Stimulated activated CD4-positive, alpha-beta T cell treated with anti-CD3 and anti-CD28 coated beads, Interleukin-15, amount 100 ng/mL, for 1 hour (primary cell): ENCODE measurements at places on chromosomes 4 and X.

GRCh38 chrX:48934581-48935300, 15.9 kb upstream of the PIM2 start:
- DNase-seq = no peak

GRCh38 chrX:21847342-21847741, 7.9 kb downstream of the MBTPS2 start:
- DNase-seq = no peak

GRCh38 chr4:53477636-53478035, 100.2 kb downstream of the FIP1L1 start:
- no peak for DNase-seq

DNA sequence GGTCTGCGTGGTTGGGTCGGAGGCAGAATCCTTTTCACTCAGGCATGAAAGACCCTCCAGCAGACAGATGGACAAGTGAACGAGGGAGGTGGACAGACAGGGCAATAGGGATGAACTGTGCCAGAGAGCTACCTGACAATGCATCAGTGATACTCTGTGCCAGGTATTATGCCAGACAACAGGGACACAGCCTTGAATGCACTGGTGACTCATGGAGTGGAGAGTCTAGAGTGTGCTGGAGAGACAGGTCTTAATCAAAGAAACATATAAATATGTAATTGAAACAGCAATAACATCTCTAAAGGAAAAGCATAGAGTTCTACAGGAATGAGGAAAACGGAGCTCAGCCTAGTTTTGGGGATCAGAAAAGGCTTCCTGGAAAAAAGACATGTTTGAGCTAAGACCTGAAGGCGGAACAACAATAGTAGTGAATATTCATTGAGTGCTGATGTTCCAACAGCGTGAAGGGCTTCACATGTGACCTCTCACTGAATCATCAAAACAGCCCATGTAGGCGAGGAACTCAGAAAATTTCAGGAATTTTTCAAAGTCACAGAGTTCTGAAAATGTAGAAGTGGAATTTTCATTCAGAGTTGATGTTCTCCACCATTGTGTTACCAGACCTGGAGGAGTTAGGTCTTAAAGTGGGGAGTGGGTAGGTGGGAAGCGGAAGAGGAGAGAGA, 20.0 kb upstream of the FGFBP2 start:
- DNase-seq = no peak

DNA sequence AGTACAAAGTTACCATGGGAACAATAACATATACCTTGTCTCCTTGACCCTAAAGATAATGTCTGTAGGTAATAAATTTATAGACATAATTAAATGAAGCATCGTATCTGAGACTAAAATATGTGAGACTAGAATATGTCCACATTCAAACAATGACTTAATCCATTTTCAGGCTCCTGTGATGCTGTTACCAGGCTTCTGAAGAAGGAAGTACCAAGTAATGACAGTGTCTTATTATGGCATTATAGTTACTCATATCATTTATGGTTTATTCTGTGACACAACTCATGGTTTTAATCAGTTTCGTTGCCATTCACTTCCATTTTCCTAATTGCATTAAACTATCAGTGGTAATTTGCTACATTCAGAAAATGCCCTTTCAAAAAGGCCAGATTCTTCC, 100.6 kb upstream of the GPM6B start:
- DNase-seq = no peak

DNA sequence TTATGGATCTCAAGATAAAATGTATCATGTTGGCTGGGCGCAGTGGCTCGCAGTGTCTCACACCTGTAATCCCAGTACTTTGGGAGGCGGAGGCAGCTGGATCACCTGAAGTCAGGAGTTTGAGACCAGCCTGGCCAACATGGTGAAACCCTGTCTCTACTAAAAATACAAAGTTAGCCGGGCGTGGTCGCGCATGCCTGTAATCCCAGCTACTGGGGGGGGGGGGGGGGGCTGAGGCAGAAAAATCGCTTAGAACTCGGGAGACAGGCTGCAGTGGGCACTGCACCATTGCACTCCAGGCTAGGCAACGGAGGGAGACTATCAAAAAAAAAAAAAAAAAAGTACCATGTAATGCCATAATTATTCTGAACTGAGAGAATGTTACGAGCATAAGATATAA, 2.1 kb downstream of the RBMX start:
- DNase-seq = no peak

DNA sequence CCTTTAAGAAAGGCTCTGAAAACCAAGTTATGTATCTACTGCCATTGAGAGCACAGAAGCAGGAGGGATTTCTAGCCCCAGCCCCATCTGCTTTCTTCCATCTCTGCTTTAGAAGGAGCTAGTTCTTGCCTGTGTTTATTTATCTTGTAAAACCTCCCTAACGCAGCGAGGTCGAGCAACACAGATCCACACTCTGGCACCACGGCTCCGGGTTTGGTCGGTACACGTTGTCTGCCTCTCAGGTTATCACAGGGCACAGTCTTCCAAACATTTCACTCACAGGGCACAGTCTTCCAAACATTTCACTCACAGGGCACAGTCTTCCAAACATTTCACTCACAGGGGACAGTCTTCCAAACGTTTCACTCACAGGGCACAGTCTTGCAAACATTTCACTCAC, 69.7 kb upstream of the TLR3 start:
- DNase-seq = no peak

- no peak for DNase-seq
Observed at GRCh38 chrX:144722307-144722706, 525.0 kb upstream of the SPANXN1 start.

- no peak for DNase-seq
Observed at GRCh38 chrX:129737916-129738315, 863 bp upstream of the XPNPEP2 start.

GRCh38 chr4:98919996-98920395, 8.9 kb downstream of the EIF4E start:
- no peak for DNase-seq

DNA sequence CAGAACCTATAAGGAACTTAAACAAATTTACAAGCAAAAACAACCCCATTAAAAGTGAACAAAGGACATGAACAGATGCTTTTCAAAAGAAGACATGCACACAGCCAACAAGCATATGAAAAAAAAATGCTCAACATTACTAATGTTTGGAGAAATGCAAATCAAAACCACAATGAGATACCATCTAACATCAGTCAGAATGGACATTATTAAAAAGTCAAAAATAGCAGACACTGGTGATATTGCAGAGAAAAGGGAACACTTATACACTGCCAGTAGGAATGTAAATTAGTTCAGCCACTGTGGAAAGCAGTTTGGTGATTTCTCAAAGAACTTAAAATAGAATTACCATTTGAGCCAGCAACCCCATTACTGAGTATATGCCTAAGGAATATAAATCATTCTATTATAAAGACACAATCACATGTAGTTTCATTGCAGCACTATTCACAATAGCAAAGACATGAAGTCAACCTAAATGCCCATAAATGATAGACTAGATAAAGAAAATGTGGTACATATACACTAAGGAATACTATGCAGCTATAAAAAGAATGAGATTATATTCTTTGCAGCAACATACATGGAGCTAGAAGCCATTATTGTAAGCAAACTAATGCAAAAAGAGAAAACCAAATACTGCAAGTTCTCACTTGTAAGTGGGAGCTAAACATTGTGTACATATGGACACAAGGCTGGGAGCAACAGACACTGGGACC, 1509.4 kb downstream of the TECRL start:
- DNase-seq = no peak

DNA sequence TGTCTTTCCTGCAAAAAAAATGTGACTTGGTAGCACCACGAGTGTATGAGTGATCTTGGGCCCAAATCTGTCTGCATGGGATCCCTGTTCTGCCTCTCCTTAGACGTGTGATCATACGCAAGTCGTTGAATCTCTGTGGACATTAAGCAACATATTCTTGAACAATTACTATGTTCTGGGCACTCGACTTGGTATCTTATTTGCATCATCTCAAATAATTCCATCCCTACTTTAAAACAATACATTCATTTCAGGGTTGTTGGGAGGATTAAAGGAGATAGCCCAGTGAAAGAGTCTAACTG, 145.4 kb upstream of the CPEB2 start:
- DNase-seq = no peak

- no peak for DNase-seq
Observed at GRCh38 chr4:139525414-139525813, 30.6 kb downstream of the SETD7 start.

GRCh38 chr4:120816296-120816965, 106.1 kb downstream of the PRDM5 start:
- no peak for DNase-seq

DNA sequence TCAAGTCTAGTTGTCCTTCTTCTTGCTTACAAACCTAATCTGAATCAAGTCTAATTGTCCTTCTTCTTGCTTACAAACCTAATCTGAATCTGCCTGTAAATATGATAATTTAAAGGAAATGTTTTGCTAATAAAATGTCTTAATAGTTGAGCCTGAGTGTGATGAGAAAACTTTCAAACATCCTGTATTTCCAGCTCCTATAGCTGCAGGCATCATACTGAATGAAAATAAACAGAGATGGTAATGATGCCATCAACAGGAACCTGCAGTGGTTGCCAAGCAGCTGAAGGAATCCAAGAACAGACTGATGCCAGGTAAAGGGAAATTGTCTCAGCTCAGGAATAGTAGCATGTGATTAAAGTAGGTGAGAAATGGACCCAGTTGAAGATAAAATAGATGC, 156.1 kb upstream of the IRS4 start:
- DNase-seq = no peak

DNA sequence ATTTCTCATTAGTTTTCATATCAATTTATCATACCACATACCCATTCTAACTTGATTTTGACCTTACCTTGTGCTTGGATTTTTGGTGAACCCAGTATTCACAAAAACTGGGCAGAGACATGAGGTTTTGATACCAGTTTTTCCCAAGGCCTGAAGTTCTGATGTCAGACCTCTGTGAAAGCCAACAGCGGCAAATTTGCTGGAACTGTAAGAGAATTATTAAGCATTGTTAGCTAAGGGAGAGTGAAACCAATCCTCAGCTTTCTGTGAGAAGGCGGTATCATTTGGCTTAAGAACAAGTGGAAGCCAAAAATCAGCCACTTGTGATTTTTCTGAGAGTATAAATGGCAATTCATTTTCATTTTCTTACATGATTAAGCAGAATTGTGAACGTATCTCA, 8.9 kb downstream of the HSD17B13 start:
- DNase-seq = no peak

DNA sequence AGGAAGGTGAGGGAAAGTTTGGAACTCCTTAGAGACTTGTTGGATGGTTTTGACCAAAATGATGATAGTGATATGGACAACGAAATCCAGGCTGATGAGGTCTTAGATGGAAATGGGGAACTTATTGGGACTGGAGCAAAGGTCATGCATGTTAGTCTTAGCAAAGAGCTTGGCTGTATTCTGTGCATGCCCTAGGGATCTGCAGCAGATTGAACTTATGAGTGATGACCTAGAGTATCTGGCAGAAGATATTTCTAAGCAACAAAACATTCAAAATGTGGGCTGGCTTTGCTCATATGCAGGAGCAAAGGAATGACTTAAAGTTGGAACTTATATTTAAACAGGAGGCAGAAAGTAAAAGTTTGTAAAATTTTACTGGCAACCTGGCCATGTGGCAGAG, 489.3 kb upstream of the DIPK2B start:
- DNase-seq = no peak

DNA sequence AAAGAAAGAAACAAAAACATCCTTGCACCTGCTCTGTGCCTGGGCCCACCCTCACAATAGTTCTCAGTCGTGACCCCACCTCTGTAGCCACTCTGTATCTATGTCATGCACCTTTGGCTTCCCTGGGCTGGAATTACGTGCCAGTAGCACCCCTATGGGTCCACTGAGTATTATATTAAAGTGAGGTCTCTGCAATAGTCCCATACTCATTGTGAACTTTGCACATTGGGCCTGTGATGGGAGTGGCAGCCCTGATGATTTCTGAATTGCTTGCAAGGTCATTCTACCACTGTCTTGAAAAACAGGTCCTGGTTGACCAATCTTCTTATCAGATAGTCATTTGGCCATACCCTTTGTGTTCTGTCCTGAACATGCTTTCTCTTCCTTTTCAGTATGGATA, 1012.1 kb downstream of the RAB28 start:
- no peak for DNase-seq

DNA sequence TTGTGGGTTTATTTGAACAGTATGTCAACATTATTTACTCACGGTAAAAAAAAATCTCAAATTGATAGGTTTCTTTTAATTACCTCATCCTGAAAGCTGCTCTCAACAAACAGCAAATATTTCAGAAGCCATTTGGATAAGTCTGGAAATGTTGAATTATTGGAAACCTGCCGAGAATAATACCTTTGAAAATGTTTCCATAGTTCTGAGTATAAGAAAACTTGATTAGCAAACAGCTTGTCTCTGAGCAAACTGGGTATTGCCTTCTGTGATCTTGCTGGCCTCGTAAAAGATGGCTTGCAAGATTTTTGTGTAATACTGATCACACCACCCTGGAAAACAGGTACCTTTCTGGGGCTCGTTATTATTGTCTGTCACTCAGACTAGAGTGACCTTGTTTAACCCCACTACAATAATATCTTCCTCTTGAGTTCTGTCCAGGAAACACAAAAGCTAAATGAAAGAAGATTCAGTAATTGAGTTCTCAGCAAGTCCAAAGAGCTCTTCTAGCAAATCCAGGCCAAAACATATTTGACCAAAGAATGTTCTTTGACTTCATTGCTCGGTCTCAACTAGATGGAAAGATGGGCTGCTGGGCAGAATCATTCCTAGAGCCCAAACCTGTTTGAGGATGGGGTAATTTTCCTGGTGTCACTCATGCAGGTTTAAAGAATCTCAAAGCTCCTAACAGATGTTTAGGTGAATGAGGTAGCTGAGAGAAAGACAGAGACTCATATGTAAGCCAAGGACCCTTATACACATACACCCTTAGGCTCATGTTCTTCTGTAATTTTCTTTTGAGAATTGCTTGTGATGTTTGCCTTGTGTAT, 255.6 kb upstream of the JADE1 start:
- no peak for DNase-seq

DNA sequence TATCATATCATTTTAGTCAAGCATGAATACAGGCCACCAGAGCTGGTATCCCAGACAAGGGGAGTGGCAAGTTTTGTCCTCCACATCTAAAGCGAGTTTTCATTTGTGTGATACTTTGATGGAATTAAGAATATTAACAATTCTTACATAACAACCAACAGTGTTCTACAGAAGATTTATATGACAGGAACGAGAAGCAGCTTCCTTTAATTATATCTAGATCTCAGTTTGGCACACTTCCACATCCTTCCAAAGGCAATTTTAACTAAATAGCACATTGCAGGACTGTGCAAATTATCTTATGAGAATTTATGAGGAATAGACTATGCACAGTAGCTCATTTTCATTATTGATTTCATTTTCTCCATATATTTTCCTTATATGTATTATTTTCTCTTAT, 121.2 kb upstream of the GUCY1A1 start:
- no peak for DNase-seq

- no peak for DNase-seq
Observed at GRCh38 chrX:118350706-118351105, 4.8 kb downstream of the WDR44 start.

DNA sequence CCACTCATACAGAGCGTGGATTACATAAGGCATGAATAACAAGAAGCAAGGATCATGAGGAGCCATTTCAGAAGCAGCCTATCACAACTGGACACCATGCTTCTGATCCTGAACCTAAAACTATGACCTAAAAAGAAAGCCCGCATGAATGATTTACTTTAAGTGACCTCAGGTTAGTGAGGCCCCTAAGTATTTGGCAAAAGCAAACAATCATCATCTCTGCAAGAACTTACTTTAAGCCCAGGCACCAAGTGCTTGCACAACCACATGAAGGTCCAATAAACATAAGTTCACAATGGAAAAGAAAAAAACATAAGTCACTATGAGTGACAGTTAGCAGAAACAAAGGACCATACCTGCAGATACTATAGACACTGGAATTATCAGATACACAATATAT, 7.9 kb upstream of the MBTPS2 start:
- DNase-seq = no peak
